ENCODE measurements at places on chromosomes 7 and 10. TPM values are rescaled to one million over a fixed set of nuclear protein-coding genes. Genes with fewer than 3 reads are reported as not detected.

The SLC25A13 gene
- polyA plus RNA-seq, result 5.6 TPM

The FBXL13 gene
- 0.24 TPM for polyA plus RNA-seq

The LLCFC1 gene
- not detected for polyA plus RNA-seq

The MYH16 gene
- polyA plus RNA-seq, result 0.03 TPM

The SLC26A4 gene
- 0.20 TPM for polyA plus RNA-seq

The EVX1 gene
- not detected for polyA plus RNA-seq

The HDAC9 gene
- polyA plus RNA-seq, result 4.3 TPM

The HMX2 gene
- not detected for polyA plus RNA-seq

The GPER1 gene
- 6.3 TPM for polyA plus RNA-seq

The OR6B1 gene
- not detected for polyA plus RNA-seq

The VSTM2A gene
- not detected for polyA plus RNA-seq

The PLXDC2 gene
- polyA plus RNA-seq, result 3.2 TPM

The ATOH7 gene
- polyA plus RNA-seq, result not detected

The CLDN4 gene
- polyA plus RNA-seq, result 4.4 TPM

The MYL10 gene
- not detected for polyA plus RNA-seq

The STX1A gene
- 22.0 TPM for polyA plus RNA-seq

The SLC26A5 gene
- not detected for polyA plus RNA-seq

The PTPRE gene
- 0.34 TPM for polyA plus RNA-seq

The RSPH10B2 gene
- polyA plus RNA-seq, result not detected

The SPRN gene
- polyA plus RNA-seq, result 2.4 TPM

The TMEM254 gene
- polyA plus RNA-seq, result 10.7 TPM

The GDF10 gene
- polyA plus RNA-seq, result 0.26 TPM

The NRG3 gene
- polyA plus RNA-seq, result not detected

The C10orf62 gene
- polyA plus RNA-seq, result not detected

The NUDT13 gene
- 1.3 TPM for polyA plus RNA-seq

The TRIM50 gene
- polyA plus RNA-seq, result not detected

The KCNMA1 gene
- polyA plus RNA-seq, result 29.6 TPM

The CYP3A4 gene
- not detected for polyA plus RNA-seq

The LRRC18 gene
- polyA plus RNA-seq, result not detected

The OR2A7 gene
- polyA plus RNA-seq, result not detected

The STAG3 gene
- 0.65 TPM for polyA plus RNA-seq

The GIMAP7 gene
- polyA plus RNA-seq, result not detected

The SLC13A1 gene
- polyA plus RNA-seq, result not detected

The C10orf105 gene
- polyA plus RNA-seq, result not detected

The PNLIP gene
- not detected for polyA plus RNA-seq

The RPA3 gene
- 21.1 TPM for polyA plus RNA-seq

The DYNC1I1 gene
- 0.17 TPM for polyA plus RNA-seq
